OCI-LY7 (cell line): ENCODE measurements at places on chromosomes 16 and 17.

- DNase-seq, result no peak
Observed at GRCh38 chr16:4880006-4880580, 32.8 kb downstream of the UBN1 start.

- no peak for DNase-seq
Observed at GRCh38 chr16:30439720-30440348, 5.8 kb downstream of the SEPHS2 start.

DNA sequence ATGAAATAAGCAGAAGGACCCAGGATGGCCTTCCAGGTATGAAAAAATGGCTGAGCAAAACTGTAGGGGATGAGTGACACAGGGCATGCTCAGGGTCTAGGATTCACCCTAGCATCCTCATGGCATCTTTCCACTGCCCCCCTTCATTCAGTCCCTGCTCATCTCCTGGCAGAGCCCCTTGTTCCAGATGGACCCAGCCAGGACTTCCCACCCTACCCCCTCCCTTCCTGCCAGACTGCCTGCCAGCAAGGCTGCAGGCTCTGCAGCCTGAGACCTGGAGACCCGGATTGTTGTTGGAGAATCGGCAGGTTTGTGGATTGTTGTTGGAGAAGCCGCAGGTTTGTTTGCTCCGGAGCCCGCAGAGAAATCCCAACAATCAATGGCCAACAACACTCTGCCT, 6.6 kb downstream of the SEZ6 start:
- DNase-seq, result no peak

GRCh38 chr16:11828696-11829095, 22.6 kb downstream of the RSL1D1 start:
- no peak for DNase-seq

DNA sequence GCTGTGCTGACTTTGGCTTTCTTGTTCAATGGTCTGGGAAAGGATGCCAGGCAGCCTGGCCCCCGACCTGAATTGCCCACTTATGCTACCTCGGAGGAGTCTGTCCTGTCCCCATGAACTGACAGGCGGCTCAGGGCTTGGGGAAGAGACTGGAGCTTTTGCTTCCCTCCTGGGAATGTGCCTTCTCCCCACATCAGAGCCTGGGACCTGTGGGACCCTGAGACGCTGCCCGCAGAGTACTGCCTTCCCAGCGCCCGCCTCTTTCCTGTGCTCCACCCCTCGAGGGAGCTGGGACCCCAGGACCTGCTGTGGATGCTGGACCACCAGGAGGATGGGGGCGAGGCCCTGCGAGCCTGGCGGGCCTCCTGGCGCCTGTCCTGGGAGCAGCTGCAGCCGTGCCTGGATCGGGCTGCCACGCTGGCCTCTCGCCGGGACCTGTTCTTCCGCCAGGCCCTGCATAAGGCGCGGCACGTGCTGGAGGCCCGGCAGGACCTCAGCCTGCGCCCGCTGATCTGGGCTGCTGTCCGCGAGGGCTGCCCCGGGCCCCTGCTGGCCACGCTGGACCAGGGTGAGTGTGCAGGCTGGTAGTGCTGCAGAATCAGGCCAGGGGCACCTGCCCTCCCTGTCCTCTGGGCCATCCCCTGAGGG, 18.5 kb downstream of the FCSK start:
- no peak for DNase-seq

DNA sequence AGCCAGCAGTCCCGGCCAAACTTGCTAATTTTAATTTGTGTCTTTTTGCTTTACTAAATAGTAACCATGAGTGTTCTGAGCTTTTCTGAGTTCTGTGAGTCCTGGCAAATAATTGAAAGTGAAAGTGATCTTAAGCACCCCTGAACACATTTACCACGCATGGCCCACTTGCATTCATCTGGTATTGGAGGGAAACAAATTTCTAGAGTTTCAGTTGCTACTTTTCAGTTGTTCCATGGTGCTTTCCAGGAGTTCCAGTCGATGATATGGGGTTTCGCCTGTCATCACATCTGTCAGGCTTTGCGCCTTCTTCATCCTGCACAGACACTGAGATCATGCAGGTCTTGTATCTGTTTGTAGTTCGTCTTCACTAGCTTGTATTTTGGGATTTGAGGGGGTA, 44.1 kb downstream of the CRLF3 start:
- DNase-seq, result no peak

DNA sequence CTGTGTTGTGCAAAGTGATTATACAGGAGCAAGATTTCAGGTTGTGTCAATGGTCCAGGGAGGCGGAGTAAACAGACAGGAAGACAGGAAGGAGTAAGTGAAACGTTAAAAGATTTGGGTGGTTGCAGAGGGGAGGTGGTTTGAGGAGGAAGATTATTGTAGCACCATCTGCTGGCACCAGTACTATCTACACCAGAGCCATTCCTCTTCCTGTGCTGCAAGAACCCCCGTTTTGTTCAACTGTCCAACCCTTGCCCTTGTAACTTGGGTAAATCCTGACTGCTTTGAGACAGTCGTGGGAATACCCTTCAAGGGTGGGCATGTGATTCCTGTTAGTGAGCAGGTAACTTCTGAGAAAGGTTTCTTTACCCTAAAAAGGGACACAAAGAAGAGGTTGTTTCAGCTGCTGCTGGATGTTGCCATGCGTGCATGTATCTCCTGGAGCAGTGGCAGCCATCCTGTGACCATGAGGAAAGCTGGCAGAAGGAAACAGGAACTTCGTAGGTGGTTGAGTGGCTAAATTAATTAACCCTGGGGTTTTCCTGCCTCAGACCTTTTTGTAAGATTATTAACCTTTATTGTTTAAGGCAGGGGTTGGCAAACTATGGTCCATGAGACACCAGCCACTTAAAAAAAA, 124.1 kb downstream of the PRKCA start:
- DNase-seq, result peak; percentile 41

DNA sequence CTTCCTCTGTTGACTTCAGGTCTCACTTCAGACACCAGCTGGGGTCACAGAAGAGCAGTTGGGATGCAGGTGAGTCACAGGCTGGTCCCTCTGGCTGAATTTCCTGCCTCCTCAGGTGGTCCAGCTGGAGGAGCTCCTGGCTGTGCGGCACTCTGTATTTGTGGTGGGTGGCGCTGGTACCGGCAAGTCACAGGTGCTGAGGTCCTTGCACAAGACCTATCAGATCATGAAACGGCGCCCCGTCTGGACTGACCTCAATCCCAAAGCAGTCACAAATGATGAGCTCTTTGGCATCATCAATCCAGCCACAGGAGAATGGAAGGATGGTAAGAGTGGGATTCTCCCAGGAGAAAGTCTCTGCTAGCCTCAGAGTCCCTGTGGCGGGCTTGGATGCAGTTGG, 149.2 kb downstream of the DNAH9 start:
- DNase-seq, result no peak

DNA sequence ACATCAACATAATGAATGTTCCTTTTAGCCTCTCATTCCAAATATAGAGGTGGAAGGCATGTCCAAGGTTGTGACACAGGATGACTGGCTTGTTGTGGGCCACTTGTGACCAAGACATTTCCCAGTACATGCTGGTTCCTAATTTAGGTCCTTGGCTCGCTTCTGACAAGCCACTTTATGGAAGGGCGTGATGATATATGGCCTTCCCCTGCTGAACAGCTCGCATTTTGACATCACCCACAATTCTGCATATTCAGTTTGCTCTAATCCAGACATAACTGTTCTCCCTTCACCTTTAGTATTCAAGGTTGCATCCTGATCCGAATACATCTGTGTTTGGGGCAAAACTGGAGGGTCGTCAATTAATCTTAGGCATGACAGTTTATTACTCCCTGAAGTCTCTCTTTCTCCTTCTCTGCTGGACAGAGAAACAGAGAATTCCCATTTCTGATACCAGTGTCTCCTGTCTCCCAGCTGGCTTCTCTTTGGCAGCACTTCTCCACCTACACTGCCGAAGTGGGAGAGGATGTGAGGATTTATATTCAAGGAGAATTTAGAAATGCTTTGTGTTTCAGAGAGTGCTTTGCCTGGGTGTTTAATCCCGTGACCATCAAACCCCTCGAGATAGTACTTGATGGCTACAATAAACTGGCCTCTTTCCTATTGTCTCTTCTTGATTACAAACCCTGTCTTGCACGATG, 815.5 kb upstream of the RBFOX1 start:
- no peak for DNase-seq

DNA sequence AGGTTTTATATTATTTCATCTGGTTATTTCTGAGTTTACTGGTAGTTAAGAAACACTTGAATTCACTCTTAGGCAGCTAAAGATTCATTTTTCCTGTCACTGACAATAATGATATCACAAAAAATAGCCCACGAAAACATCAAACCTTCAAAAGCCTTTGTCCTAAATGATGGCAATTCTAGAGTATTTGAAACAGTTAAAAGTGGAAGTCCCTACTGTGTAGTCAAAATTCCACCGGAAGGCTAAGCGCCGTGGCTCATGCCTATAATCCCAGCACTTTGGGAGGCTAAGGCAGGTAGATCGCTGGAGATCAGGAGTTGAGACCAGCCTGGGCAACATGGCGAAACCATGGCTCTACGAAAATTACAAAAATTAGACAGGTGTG, 103.5 kb downstream of the HIC1 start:
- no peak for DNase-seq

GRCh38 chr17:48392857-48393256, 37.2 kb downstream of the SKAP1 start:
- no peak for DNase-seq

GRCh38 chr17:71331754-71332325, 789.0 kb upstream of the SOX9 start:
- no peak for DNase-seq

GRCh38 chr16:73672135-73672534, 624.2 kb upstream of the ZFHX3 start:
- no peak for DNase-seq
